ENCODE measurements at places on chromosomes 7 and 10. TPM values are rescaled to one million over a fixed set of nuclear protein-coding genes. Genes with fewer than 3 reads are reported as not detected.

DNA sequence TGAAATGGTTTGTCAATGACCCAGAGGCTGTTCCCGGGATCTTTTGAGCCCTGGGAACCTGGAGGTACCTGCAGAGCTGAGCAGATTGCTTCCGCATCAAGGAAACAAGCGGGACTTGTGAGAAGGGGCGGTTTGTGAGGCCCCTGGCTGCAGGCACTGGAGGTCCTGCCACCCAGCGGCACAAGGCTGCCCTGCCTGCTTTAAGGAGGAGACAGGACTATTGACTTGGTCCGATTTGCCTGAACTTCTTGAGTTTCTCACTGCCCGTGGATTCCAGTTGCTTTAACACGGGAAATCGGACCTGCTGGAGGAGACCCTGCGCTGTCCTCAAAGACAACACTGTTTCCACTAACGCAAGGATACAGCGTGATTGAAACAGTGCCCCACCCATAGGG, 130.1 kb downstream of the DNAJB6 start:
- peaks cover 4% of the 10 kb centered on the region for H3K4me1 ChIP-seq
- DNase-seq, result no peak
- no peaks in the 10 kb centered on the region for H3K36me3 ChIP-seq
- H3K4me3 ChIP-seq, result no peak overlapping the region
- peaks cover 11% of the 10 kb centered on the region for H3K27me3 ChIP-seq

DNA sequence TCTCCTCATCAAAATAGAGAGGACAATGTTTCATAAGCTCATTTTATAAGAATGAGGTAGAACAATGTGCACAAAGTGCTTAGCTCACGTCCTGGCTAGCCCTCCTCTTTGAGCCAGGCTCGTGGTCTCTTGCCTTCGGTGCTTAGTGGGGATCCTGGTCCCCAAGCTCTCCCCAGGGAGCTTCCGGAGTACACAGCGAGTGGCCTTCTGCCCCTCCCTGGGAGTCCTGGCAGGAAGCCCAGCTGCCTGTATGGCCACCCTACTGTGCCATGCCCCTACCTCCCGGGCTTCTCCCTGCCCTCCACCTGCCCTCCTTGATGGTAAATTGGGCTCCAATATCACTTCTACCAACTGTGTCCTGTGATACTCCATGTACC, 868 bp downstream of the MYO1G start:
- no peak overlapping the region for H3K4me3 ChIP-seq
- no peak overlapping the region for H3K27ac ChIP-seq
- no peaks in the 10 kb centered on the region for H3K4me1 ChIP-seq
- DNase-seq, result no peak
- H3K36me3 ChIP-seq, result peaks cover 8% of the 10 kb centered on the region

DNA sequence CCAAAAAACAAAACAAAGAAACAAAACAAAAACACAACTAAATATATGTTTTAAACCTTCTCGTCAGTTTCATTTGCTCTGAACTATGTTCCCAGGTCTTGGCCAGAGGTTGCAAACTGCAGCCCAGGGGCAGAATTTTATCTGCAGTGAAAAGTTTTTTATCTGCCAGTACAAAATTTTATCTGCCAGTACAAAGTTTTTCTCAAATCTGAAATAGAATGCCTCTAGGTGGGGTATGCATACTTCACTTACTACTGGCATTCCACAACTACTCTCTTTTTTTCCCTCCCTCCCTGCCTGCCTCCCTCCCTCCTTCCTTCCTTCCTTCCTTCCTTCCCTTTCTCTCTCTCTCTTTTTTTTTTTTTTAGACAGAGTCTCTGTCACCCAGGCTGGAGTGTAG, 9.4 kb upstream of the CLDN3 start:
- no peak overlapping the region for H3K27ac ChIP-seq
- no peaks in the 10 kb centered on the region for H3K27me3 ChIP-seq
- H3K36me3 ChIP-seq, result no peaks in the 10 kb centered on the region
- H3K4me3 ChIP-seq, result no peak overlapping the region

KNDC1 gene
- total RNA-seq, result 19.3 TPM

RNF133 gene
- 0.39 TPM for total RNA-seq

SMO gene
- total RNA-seq, result 61.2 TPM

Measured in H1 (cell line).